ENCODE measurements at places on chromosomes 4 and X.

DNA sequence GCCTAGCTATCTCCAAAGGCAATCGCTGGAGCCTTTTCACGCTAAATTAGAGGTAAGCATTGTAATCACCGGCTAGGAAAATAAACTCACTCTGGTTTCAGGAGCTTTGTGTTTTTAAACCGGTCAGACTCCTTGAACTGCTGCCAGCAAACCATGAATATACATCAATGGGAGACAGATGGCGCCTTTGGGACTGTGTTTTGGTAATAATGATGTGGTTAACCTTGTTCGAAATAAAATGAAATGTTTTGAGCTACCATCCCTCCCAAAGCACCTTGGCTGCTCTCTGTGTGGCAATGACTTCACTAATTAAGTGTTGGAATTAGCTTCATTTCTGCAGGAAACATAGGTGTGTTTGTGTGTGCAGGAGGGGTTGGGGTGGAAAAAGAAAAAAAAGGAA, 65.3 kb downstream of the CLNK start:
- no peak for DNase-seq

DNA sequence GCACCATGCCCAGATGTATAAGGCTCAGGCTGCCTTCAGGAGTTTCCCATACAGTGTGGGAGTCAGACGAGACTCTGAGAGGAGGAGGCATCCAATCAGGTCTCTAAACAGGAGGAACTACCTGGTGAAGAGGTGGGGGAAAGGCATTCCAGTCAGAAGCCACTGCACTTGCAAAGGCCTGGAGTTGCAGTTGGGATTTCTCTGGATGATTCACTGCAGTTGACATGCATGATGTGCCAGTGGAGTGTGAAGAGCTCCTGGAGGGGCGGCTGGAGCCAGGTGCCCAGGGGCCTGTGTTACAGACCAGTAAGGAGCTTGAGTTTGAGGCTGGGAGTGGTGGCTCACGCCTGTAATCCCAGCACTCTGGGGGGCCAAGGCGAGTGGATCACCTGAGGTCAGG, 339.1 kb downstream of the ARHGAP10 start:
- peak; percentile 74 for DNase-seq

DNA sequence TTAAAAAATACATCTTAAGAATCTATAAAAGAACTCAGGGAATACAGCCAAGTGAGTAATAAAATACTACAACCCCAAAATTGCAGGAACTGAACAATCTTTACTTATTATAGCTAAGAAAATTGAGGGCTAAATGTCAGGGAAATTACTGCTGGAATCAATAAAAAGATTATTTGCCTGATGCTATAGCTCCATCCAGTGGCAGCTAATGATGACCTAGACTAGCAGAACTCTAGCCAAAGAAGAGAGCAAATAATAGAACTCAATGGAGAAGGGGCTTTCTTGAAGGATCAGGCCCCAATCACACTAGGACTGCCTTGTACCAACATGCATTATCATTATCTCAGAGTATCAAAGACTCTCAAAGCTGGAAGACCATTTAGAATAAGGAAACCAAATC, 85.0 kb upstream of the FAM241A start:
- no peak for DNase-seq

DNA sequence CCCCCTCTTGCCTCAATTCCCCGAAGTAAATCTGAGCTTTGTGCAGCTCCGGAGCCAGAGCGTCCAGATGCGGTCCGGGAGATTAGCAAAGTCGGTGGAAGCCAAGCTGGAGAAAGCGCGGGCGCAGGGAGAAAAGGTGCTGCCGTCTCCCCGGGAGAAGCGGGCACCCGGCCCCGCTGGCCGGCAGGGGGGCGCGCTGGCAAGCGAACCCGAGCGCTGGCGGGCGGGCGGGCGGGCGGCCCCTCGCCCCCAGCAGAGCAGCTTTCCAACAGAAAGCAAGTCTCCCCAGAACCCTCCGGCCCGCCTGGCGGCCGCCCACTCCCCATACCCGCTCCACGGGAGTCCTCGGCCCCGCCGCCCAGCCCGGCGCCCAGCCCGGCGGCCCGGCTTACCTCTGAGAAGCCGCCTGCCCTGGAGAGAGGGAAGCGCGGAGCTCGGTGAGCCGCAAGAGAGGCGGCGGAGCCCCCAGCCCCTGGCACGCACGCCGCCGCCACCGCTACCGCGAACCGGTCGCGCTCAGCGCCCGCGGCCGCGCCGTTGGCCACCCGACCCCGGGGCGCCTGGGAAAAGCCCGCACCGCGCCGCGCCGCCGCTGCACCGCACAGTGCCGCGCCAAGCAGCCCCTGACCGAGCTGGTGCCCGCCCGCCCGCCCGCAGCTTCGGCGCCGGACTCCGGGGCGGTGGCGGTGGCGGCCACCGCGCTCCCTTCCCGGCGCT, 529 bp upstream of the CITED1 start:
- no peak for DNase-seq

GRCh38 chrX:109934434-109934833, 68.5 kb upstream of the TMEM164 start:
- no peak for DNase-seq

DNA sequence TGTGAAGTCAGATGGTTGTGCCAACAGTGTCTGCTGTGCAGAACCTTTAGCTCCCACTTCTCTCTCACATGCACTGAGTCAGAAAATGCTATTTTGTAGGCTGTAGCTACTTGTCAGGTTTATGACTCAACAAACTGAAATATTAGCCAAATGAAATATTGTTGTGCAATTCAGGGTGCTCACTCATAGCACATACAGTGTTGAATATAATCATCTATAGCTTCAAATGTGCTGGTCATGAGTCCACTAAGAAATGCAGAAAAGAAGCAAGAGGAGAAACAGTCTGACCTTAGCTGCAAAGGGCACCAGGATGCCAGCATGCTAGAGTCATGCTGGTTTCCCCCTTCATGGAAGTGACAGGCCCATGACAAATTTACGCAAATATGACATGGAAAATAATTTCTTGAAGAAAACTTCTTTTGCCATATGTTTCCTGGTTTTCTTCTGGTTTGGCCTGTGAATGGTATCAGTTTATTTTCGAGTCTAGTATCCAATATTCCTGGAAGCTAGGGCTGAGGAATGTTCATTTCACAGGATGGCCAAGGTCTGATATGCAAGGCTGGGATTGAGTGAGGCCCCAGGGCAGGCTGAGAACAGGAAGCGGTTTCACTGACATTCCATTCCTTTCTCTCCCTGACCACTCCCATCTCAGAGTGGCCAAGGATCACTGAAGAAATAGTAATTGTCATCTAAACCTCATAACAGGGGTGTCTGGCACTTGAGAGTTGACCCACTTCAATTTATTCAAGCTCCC, 10.3 kb upstream of the CXCL2 start:
- DNase-seq, result no peak

- DNase-seq, result no peak
Observed at GRCh38 chr4:89657931-89658700, 178.8 kb downstream of the SNCA start.

DNA sequence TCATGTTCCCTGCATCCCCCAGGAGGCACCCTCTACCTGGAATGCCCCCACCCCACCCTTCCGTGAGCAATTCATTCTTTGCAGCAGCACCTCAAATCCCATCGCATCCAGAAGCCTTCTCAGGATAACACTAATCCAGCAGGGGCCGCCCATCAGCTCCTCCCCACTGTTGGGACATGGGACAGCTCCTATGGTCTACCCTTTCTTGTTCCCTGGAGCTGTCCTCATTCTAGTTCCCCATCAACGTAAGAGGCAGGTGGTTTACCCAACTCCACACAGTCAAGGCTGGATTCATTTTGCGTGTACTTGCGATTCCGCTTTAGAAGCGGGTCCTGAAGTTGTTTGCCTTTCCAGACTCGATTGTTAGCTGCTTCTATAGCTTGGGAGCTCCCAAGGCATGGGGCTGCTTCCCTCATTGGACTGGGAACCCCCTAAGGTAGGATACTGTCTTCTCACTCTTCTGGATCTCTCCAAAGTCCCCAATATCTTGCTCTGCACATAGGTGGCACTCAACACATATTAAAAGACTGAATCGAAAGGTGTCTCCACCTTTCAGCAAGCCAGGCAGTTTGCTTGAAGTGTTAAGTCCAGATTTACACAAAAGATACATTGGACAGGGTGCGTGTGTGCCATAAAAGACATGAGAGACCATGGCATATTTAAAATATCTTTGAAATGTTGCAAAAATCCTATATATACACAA, 942 bp upstream of the APLN start:
- DNase-seq, result no peak

DNA sequence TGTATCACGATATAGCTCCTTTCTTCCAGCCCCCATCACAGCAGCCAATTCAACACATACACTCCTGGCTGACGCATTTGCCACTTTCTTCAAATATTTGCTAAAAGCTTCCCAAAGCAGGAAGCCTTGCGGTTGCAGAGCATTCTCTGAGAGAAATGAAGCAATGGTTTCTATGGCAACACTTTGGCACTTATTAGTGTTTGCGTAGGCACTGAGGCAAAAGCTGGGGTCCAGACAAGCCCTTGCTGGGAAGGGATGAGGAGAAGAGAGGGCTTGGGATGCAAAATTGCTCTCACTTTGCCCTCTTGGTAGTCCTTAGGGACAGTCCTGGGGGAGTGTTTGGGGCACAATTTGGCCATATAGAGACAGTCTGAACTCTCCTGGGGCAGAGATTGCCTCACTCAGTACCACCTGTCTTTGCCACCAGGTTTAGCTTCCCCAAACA, 55.0 kb upstream of the PAK3 start:
- DNase-seq, result no peak

DNA sequence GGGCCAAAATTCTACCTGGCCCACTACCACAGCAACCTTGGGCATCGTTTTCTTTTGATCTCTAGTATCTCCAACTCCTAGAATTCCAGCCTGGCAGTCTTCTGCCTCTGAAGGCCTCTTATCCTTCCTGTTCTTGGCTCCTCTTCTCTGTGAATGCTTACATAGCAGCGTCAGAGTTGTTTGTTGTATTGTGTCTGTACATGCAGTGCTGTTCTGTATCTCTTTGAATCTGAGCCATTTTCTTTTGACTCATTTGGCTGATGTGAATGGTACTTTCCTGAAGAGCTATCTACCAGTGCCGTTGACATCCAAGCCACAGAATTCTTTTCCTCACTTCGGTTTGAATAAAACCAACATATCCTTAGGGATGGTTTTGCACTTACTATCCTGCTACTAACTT, 79.2 kb downstream of the TMEM164 start:
- peak; percentile 16 for DNase-seq

DNA sequence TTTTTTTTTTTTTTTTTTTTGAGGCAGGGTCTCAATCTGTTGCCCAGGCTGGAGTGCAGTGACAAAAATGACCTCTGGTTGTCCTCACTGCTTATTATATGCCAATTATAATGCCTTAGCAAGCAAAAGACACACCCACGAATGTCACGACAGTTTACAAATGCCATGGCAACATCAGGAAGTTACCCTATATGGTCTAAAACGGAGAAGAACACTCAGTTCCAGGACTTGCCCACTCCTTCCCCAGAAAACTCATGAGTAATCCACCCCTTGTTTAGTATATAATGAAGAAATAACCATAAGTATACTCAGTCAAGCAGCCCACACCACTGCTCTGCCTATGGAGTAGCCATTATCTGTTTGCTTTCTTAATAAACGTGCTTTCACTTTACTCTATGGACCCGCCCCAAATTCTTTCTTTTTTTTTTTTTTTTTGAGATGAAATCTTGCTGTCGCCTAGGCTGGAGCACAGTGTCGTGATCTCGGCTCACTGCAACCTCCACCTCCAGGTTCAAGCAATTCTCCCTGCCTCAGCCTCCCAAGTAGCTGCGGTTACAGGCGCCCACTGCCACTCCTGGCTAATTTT, 106.2 kb downstream of the SMIM20 start:
- no peak for DNase-seq

DNA sequence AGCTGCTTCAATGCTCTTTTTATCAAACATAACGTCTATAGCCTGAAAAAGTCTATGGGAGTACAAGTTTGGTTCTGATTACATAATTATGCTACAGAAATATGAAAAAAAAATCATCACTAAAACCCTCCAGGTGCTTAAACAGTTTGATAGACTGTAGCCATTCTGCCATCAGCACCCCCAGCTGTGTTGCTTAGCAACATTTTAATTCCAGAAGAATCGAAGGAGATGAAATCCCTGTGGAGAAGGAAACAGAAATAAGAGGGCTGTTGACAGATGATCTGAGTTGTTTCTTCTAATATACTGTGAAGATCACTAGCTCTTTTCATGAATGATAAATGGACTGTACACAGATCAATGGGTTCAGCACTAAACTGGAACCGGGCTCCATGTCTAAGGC, 402.8 kb downstream of the AFF2 start:
- DNase-seq, result no peak

GRCh38 chrX:7314425-7314824, 166.5 kb upstream of the PUDP start:
- no peak for DNase-seq

GRCh38 chr4:101697266-101697665, 93.3 kb upstream of the BANK1 start:
- DNase-seq, result no peak

GRCh38 chr4:118356731-118357130, 3.9 kb upstream of the PRSS12 start:
- DNase-seq, result no peak

DNA sequence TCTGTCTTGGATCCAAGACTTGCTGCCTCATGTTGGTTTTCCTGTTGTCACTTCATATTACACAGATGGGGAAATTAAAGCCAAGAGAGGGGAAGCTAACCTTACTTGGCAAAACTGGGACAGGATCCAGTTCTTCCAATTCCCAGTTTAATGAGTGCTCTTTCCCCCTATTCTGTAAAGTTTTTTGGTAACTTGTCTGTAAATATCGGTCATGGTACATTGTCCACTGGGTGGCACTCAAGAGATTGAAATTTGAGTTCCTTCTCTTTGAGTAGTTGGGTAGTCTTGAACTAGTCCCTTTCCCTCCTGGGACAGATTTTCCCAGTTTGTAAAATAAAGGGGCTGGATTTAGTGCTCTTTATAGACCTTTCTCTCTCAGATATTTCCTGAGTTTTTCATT, 12.4 kb upstream of the EOLA2 start:
- peak; percentile 16 for DNase-seq

DNA sequence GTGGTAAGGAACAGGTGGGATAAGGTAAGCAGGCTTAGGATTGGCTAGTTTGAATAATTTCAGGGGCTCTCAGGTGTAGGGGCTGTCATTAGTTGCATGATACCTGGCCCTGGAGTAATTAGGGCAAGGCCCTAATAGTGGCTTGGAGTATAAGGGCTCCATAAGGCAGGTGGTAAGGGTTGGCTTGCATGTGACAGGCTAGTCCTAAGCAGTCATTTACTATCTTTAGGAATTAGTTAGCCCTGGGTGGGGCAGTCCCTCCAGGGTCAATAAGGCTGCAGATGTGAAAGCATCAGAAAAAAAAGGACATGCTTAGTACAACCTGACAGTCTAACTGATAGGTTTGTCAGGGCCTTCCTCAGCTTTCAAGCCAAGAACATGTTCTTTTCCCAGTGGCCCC, 7.8 kb upstream of the TMPRSS11D start:
- no peak for DNase-seq

- DNase-seq, result no peak
Observed at GRCh38 chrX:96170626-96171025, 514.0 kb upstream of the DIAPH2 start.

- DNase-seq, result no peak
Observed at GRCh38 chrX:103406256-103406655, 29.9 kb downstream of the BEX3 start.

DNA sequence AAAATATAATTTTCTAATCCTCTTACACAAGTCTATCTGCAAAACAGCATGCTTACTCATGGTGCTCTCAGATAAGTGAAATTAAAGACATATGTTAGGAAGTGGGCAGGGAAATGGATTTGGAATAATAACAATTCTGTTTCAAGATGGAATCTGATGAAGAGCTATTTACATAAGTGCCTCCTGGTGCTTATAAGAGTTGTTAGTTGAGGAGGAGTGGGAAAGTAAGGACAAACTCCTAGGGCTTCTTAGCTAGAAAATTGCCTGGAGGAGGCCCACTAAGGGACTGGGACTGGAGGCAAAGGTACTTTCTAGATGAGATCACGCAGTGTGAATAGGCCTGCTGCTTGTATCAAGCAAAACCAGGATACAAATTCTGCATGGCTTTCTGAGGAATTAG, 939.8 kb downstream of the GLUD2 start:
- DNase-seq, result no peak
